ENCODE measurements at places on chromosomes 6 and 20.

DNA sequence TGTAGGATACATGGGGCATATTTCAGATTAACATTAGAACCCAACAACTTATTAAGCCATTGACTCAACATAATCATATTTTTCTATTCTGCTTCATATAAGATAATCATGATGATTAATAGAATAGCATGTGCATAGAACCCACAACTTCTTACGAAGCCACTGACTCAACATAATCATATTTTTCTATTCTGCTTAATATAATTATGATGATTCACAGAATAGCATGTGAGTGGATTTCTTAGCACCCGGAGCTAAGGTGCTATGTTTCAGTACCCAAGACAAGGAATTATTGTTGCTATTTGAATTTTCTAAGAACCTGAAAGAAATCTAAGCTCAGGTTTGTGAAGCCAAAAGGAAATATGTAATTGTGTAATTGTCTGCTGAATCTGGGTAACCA lies 96.8 kb downstream of the TENT5A start:
- no peak for DNase-seq

DNA sequence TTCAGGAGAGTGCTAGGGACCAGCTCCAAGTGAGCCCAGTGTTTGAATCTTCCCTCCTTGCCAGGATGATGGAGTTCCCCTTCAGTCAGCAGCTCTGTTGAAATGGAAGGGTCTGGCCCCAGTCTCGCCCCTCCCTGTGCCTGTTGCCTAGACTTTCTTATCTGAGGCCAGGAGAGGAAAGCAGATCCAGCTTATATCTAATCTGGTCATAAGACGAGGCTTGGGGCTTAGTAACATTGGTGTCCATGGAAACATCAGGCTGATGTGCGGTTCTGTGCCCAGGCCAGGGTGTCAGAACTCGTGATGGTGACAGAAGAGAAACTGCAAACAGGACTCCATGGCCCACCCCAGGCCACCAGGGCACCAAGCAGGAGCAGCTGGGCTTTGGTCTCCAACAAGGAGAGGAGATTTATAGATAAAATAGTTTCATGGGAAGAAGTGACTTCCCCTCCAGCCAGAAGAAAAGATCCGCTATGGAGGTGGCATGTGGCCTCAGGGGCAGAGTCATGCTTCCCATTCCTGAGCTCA lies 9.8 kb downstream of the MAS1L start:
- no peak for DNase-seq

DNA sequence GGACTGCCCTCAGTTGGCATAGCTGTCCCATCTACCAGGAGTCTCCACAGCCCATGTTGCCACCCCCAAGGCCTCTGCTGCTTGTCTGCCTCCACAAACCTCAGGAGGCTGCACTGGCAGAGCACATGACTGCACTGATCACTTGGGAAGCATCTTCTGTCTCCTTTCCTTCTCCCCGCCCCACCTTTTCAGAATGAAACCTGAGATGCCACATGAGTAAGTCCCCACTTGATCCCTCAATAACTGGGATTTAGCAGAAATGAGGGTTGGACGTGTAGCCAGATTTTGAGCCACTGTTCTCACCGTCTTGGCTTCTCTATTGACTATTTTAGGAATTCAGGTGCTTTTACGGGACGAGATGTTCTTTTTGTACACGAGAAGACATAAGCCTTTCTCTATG lies 328.4 kb downstream of the CDC5L start:
- DNase-seq, result no peak

DNA sequence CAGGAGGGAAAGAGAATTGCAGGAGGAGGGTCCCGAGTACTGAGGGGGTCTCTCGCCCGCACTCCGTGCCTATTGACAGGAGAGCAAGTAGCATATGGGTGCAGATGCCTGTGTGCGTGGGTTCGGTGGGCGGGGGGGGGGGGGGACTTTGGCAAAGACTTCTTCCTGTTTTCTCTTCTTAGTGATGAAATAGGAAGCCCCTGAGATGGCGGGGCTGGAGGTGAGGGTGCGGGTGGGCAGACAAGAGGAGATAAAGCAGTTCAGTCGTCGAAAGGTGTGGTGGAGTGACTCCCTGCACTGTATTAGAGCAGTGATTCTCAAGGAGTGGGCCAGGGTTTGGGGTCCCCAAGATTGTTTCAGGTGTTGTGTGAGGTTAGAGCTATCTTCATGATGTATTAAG lies 3.7 kb downstream of the NAA20 start:
- DNase-seq, result no peak

DNA sequence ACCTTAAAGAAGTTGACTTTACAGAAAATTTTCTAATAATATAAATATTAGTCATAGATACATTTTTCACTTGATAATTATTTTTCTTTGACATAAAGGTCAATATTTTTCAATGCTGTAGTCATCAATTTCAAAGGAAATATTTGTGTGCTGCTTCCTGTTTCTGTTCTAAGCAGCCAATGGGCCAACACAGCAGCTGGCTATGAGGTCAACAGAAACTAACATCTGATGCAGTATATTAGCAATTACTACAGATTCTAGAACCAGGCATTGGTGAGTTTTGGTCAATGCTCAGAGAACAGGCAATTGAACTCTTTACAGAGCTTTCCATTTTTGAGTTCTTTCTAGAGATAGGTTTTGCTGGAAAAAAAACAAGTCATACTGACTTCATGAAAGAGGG lies 669.6 kb upstream of the NRSN1 start:
- DNase-seq, result no peak

DNA sequence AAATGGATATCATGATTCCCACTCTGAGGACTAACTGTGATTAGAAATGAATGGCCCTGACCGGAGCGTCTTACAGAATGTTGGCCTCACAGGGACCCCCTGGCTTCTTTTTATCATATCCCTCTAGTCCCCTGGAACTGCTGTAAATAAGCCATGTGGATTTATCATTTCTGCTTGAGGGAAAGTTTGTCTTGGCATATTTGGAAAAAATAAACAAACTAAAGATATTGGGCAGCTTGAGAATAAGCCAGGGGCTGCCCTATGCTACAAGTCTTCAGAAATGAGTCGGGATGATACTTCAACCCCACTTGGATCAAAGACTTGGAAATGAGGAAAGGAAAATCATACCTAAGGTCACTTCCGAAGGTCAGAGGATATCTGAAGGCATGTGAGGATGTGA lies 179.1 kb downstream of the THBS2 start:
- no peak for DNase-seq
